ENCODE measurements at places on chromosomes 5 and 9.

DNA sequence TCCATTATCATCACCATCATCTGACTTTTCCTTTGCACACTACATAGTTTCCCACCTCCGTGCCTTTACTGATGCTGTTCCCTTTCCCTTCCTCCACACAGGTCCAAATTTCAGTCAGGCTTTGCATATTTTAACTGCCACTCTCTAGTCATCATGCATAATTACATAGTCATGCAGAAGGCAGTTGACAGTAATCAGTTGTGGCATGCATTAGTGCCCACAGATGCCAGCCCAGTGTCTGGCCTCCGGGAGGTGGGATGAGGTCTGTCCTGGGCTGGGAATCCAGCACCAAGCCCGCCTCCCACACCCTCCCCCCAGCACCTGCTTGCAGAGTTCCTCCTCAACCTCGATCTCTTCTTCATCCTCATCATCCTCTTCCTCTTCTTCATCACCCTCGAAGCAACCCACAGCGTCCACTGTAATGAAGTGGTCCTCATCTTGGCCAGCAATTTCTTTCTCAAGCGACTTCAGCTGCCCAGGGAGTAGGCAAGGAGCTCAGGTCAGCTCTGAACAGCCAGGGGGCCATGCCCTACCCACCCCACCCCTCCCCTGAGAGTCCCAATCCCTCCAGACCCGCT is 8.8 kb downstream of the BBLN start:
- DNase-seq = no peak

- DNase-seq = no peak
These were observed 85.4 kb downstream of the TRIM36 start for GRCh38 chr5:115084246-115084793.

DNA sequence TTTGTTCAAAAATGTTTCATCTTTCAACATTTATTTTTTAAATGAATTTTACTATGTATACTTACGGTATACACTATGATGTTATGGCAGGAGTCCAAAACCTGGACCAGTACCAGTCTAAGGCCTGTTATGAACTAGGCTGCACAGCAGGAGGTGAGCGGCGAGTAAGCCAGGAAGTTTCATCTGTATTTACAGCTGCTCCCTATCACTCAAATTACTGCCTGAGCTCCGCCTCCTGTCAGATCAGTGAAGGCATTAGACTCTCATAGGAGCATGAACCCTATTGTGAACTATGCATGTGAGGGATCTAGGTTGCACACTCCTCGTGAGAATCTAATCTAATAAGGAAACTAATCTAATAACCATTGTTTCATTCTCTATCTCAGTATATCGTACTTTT is 715.5 kb upstream of the PTPRD start:
- DNase-seq = no peak

GRCh38 chr5:126456217-126456820 is 33.1 kb downstream of the GRAMD2B start:
- DNase-seq = no peak

DNA sequence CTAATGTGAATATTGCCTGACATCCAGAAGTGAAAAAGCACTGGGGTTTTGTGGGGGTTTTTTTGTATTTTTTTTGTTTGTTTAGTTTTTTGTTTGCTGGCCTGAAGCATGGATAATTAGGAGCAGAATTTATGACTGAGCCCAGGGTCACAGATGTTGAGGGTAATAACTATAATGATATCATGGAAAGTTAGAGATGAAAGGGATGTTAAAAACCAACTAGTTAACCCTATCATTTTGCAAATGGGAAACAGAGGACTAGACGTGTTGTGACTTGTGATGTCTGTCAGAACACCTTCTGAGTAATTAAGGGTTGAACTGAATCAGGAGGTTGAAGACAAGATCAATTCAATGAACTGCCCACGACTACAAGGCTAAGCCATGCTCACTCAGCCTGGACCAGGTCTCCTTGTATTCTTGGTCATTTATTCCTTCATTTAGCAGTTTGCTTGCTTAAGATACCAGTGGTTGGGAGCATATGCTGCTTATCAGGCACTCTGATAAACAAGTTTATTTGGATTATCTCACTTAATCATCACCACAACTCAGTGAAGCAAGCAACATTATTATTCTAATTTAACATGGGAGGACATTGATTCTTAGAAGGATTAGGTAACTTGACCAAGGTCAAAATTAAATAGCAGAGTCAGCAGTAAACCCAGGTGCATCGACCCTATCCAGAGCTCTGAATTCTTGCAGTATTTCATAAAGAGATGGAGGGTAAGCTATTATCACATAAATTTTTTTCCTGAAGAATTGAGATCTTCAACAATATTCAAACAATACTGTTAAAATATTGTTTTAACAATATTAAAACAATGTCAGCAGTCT is 75.7 kb upstream of the PIK3R1 start:
- DNase-seq = no peak

DNA sequence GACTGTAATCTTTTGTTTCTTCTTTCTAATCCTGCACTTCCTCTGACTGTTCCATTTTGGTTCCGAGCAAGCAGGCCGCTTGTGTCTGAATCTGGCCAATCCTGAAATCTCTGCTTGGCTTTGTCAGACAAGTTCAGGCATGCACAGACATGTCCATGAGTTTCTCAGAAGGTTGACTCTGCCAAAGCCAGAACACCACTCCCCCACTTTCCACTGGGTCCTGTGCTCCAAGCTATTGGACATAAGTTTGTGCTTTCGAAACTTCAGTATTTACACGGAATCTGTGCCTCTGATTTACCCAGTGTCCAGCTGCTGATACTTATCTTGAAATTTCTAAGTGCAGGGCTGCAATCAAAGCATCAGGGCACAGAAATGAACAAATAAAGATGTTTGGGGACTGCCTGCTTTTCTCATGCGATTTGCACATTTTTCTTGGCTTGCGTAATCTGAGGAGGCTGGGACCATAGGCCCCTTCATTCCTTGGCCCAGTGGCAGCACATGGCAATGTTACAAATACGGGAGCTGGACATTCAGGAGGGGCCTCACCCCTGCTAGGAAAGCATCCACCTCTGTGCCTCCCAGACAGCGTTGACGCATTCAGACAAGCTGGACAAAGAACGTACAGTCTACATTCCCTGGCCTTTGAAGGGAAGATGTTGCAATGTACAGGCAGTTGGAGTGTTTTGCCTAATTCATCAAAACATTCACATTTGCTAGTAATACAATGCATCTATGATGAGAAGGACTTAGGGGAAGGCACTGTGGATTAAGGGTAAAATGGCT is 209.2 kb upstream of the PAPPA start:
- no peak for DNase-seq

DNA sequence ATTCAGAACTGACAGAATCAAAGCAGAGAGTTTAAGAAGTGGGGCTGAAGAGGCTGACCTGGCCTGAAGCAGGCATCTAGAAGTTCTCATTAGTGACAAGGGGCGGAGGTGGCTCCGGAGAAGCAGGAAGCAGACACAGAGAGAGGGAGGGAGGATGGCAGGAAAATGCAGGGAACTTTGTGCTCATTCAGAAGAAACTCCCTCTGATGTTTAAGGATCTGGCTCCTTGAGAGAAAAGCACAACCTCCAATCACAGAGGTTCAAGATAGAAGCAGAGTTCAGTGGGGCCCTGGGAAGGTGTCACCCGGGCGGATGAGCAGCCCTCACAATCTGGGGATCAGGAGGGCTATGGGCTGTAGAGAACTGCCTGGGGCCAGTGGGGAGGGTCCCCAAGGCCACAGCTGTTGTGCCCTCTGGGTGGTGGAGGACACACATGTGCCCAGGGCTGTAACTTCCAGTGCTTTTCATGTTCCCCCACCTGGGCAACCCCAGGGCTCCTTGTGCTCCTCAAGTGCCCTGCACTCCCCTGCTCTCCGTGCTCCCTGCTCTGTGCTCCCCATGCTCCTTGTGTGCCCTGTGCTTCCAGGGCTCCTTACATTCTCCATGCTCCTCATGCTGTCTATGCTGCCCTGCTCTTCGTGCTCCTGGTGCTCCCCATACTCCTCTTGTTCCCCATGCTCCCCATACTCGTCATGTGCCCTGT is 51.4 kb downstream of the TRIP13 start:
- no peak for DNase-seq
